Activated CD4-positive, alpha-beta T cell treated with anti-CD3 and anti-CD28 coated beads, Interleukin-2, Interleukin-4, amounts not matched to agents 100 ng/mL and 50 ng/mL, durations not matched to agents 16 hours and 8 hours (primary cell): ENCODE measurements at places on chromosomes 2 and 18.

- DNase-seq, result no peak
Observed at GRCh38 chr18:60508108-60508507, 135.5 kb upstream of the MC4R start.

DNA sequence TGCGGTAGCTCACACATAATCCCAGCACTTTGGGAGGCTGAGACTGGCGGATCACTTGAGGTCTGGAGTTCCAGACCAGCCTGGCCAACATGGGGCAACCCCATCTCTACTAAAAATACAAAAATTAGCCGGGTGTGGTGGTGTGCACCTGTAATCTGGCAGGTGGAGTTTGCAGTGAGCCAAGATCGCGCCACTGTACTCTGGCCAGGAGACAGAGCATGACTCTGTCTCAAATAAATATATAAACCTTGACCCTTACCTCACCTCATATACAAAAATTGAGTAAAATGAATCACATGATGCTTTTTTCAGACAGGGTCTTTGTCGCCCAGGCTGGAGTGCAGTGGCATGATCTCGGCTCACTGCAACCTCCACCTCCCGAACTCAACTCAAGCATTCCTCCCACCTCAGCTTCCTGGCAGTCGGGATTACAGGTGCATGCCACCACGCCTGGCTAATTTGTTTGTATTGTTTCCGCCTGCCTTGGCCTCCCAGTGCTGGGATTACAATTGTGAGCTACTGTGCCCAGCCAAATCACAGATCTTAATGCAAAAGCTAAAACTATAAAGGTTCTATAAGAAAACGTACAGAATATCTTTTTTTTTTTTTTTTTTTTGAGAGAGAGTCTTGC, 25.3 kb downstream of the XPO1 start:
- no peak for DNase-seq

DNA sequence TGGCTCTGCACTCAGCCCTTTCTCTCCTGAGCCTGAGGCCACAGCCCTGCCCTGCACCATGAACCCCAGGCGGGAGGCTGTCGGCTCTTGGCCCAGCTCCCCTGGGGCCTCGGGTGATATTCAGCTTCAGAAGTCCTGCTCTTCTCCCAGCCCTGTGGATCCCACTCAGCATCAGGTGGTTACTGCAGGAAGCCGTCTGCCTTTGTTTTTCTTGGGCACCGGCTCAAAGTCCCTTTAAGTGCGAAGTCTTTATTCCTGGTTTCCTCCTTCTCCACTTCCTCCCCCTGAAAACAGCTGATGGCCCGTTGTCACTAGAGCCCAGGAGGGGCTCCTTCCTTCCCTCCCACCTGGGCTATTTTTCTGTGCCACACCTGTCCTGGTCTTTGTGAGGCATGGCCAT, 161.5 kb upstream of the BCL2L11 start:
- no peak for DNase-seq

DNA sequence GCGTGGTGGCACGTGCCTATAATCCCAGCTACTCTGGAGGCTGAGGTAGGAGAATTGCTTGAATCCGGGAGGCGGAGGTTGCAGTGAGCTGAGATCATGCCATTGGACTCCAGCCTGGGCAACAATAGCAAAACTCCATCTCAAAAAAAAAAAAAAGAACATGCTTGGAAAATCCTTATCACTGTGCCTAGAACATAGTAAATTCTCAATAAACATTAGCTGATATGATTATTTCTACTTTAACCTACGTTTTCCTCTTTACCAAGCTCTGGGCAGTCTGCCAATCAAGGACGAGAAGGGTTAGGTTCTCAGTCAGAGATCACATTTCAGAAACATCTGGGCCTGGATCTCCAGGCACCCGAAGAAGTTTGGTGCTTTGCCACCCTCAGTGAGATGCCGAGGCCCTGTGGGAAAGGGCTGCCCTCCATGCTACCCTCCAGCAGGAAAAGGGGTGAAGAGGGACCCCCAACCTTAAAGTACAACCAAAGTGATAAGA, 107.7 kb downstream of the BCL11A start:
- no peak for DNase-seq

DNA sequence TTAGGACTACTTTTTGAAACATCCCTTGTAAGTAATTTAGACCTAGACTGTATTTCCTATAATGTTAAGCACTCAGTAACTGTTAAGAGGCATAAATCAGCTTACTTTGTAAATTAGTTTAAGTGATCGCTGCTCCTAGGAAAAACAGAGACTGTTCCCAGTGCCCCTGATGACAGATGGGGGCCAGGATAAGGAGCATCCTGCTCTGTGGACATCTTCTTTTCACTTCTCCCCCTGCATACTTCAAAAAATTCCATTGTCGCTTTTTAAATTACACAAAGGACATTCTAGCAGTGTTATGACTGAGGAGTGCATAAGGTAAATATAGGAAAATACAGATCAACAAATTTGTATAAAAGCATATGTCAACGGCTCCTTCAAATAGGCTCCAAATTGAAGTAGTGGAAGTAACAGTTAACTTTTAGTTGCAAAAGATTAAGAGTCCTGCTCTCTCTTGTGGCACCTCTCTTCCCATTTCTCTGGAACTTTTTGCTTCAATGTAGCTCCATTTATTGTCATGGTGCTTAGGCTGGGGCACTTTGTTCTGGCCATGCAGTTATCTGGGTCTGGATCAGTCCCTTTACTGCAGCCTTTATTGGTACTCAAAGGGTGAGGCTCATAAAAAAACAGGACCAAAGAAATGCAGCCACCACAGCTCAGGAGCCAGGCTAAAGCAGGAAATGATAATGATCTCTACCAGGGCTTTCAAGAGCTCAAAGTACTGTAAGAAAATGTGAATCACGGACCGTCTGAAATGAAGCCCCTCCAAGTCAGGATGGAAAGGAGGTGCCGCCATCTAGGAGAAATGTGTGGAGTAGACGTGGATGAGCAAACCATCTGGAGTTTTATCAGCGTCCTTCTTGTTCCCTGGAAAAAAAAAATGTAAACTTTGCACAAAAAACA, 162.1 kb upstream of the ZNF516 start:
- DNase-seq, result no peak

DNA sequence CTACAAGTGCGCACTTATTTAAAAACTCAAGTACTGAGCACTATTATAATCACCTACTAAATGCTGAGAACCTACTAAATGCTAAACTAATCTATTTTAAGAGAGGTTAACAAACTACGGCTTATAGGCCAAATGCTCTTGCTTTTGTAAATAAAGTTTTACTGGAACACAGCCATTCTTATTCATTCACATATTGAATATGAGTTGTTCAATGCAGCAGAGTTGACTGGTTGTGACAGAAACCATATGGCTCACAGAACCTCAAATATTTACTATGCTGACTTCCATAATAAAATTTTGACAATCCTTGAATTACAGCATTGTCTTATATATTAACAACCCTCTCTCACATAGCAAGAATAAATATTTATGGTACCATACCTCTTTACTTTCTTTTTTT, 103.2 kb downstream of the ZNF521 start:
- no peak for DNase-seq

DNA sequence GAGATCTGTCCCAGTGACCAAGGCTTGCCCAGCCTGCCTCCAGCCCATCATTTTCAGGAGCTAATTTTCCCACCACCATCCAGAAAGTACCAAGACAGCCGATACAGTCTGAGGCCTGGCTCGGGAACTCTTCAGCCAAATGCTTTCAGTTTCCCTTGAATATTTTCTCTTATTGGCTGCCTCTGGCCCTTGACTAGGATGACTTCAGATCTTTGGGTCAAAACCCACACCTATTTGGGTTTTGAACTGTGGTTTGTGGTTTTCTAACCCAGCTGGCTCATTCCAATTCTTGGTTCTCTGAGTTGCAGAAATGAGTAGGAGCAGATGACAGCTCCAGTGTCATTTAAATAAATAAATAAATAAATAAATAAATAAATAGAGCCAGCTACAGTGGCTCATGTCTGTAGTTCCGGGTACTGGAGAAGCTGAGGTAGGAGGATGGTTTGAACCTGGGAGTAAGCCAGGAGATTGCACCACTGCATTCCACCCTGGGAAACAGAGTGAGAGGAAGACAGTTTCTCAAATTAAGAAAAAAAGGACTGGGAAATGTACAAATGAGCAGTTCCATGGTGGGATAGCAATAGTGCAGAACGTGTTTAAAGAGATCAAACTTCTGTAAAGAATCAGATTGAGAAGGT, 465.0 kb upstream of the SOX11 start:
- no peak for DNase-seq

GRCh38 chr2:2809771-2810170, 478.7 kb upstream of the MYT1L start:
- DNase-seq, result no peak

GRCh38 chr18:61308795-61309393, 24.3 kb upstream of the CDH20 start:
- no peak for DNase-seq

DNA sequence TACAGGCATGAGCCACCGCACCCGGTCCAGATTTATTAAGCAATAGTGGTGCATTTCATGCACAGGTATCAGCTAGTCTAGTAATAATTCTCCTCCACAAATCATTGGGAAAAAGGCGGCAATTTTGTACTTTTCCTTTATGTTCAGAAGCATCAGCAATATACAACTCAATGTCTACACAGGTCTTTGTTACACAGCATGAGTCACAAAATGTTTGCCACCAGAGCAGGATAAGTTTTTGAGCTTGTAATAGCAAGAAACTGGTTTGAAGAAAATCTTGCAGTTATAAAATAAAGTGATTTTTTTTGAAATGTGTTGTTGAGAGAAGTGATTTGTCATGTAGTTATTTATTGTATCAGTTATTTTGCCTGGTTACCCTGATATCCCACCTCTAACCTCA, 4.8 kb upstream of the ITPRIPL1 start:
- no peak for DNase-seq

- no peak for DNase-seq
Observed at GRCh38 chr18:38847326-38847725, 1281.7 kb upstream of the CELF4 start.

DNA sequence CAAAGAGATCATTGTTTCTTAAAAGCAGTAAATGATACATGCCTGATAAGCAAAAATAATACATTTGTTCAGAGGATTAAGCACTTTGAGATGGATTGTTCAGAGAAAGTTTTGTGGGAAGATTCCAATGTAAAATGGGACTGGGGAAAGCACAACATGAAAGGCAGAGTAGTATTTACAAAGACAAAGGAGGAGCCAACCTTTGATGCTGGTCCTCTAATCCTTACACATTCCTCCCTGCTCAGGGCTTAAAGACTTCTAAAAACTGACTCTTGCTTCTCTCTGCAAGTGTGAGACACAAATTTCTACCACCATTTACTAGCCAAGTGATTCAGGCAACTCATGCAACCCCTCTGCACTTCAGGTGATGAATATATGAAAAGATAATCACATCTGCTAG, 47.2 kb upstream of the REG3G start:
- no peak for DNase-seq

DNA sequence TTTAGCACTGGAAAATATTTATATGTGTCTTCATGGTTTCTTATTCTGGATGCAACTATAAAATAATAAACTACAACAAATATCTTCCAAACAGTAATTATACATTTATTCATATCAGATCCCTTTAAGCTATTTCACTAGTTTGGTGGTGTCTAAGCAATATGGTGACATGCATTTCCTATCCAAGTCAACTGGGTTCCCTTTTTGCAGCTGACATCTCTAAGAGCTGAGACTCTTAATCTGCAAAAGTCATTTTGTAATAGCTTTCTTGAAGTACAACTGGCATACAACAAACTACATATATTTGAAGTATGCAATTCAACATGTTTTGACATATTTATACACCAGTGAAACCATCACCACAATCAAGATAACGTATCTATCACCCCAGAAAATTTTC, 59.9 kb upstream of the SLC1A4 start:
- no peak for DNase-seq

DNA sequence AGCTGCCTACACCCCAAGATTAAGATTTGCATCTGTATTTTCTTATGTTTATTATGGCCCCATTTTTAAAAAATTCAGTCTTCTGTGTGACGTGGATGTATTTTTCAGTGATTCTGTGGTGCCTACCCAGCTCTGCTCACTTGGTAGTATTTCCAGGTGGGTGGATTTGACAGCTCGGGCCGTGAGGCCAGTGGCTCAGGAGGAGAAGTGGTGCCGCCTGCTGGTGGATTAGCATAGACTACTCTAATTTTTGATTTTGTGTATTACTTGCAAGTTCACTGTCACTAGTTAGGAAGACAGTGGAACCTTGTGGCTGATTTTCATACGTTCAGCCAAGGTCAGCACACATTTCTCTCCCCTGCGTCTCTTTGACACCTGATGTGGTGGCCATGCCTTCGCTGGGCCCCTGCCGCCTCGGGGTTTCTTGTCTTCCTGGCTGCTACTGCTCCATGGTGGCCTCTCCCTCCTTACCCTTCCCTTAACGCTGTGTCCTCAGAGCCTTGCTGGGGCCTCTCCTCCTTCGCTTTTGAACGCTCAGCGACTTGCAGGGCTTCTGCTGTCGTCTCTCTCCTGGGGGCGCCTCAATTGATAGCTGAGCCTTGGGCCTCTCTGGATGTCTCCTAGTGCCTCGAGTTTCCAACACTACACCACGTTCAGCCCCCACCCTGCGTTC, 89.4 kb downstream of the DGKD start:
- peak; percentile 79 for DNase-seq

- DNase-seq, result no peak
Observed at GRCh38 chr18:58862851-58863538, 1.7 kb upstream of the ZNF532 start.
